Breast epithelium (tissue), 4 donors: ENCODE measurements at places on chromosomes 3 and 15.

GRCh38 chr3:113753376-113753985, 6.6 kb downstream of the ATP6V1A start:
- no peak for DNase-seq

DNA sequence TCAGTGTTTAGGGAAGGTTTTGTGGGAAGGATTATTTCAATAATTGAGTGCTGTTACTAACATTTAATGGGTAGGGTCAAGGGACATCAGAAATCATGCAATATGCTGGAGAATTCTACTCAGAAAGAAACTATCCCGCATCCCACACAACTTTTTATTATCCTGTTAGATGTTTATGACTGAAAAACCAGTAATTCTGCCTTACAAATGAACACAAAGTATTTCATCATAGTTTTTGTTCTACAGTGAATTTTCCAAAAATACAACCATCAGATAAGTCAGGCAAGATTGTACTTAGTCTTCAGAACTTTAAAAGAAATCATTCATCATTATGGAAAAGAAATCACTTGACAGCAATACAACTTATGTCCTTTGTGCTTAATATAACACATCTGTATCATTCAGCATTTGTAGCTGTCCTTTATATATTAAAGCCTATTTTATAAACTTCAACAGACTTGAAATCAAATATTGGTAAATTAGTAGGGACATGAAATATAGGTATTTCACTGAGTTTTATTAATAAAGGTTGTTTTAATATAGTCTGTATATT, 61.9 kb downstream of the TRPM7 start:
- DNase-seq: no peak

DNA sequence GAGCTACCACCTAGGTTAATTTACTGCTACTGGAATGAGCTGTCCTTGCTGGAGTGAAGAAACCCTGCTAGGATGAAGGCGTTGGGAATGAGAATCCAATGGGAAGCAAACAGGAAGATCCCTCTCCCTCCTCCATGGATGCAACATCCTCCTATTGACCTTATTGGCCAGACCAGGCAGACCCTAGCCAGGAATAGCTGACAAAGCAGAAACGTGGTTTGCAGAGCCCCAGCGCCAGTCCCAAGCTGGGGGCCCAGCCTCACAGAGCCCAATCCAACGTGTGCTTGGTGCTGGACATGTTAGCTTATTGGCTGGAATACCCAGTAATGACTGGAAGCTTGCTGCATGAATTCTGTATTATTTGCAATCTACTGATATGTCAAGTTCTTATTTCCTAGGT, 273.1 kb downstream of the LRTM1 start:
- no peak for DNase-seq

- DNase-seq: no peak
Measured at GRCh38 chr3:1870738-1871137, 227.9 kb upstream of the CNTN4 start.

DNA sequence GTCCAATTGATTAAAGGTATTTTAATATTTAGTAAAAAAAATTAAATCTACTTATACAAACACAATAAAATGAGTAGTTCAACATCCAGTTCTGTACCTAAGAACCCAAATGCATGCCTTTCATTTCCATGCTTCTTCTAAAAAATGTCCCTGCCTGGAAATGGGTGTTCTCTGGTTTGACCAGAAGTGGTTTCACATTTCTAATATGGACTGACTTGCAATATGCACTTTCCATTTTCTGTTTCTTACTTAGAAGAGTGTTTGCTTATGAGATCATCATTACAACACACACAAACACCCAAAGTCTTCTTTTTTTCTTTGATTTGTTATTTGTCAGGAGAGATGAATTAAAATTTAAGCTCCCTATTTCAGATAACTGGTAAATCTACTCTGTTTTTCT, 879.6 kb downstream of the AGBL1 start:
- no peak for DNase-seq

DNA sequence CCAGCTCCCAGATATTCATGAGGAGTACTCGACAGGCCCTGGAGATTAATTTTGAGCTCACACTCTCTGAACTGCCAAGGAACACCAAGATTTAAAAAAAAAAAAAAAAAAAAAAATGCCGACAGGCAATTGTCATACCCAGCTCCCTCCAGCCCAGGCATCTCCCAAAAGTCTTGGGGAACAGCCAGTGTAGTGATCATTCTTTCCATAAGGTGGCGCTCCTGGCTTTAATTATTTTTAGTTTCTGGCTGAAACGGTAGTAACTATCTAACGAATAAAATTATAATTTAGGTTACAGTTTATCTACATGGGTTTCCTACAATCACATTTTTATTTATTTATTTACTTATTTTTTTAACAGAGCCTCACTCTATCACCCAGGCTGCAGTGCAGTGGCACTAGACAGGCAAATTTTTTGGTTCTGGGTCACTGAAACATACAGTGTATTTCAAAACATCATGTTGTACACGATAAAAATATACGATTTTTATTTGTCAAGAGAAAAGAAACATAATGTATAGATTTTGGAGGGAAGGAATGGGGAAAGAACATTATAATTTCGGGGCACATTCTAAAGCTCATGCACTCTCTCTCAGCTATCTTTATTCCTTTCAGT, 157.3 kb downstream of the ADAMTS9 start:
- peak; percentile 77 for DNase-seq

- peak; percentile 19 for DNase-seq
Measured at GRCh38 chr3:129122412-129123011, 908 bp upstream of the RAB43 start.

GRCh38 chr3:9201266-9201665, 48.2 kb downstream of the SRGAP3 start:
- DNase-seq: no peak

GRCh38 chr3:71926262-71926600, 141.3 kb upstream of the PROK2 start:
- DNase-seq: peak; percentile 42

DNA sequence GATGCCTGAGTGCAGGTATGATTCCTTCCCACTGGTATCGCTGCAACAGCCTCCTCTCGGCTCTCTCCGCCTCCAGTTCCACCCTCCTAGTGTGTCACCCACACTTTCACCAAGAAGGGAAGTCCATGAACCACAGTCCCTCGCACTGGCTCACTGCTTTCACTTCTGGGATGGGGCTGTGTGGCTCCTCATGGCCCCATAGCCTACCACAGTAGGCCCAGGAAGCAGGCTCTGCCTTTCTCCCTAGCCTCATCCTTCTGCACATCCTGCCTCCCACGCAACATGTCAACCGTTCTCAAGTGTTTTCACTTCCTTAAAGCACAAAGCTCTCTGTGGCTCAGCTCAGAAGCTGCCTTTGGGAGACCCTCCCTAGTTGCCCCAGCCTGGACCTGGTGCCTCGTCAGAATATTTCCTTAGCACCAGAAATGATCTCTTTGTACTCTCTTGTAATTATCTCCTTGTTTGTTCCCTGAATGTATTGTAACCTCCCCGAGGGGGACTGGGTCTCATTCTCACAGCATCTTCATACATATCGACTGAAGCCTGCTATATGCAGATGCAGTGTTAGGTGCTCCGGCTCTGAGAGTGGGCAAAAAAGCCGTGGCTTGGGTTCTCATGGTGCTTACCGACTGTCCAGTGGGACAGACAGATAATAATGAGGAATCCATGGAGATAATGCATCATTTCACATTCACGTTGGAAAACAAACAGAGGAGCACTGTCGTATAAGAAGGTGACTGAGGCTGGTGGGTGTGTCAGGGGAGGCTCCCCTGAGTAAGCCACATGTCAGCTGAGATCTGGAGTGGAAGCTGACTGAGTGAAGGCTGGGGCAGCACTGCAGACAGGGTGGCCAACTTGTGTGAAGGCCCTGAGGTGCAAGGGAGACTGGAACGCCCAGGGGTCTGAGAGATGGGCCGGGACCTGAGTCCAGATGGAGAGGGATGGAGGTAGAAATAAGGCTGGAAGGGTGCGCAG, 107.1 kb downstream of the DGKG start:
- DNase-seq: no peak

GRCh38 chr3:68876112-68876713, 56.1 kb downstream of the TAFA4 start:
- DNase-seq: no peak

GRCh38 chr3:153595186-153595815, 433.3 kb downstream of the RAP2B start:
- DNase-seq: no peak

DNA sequence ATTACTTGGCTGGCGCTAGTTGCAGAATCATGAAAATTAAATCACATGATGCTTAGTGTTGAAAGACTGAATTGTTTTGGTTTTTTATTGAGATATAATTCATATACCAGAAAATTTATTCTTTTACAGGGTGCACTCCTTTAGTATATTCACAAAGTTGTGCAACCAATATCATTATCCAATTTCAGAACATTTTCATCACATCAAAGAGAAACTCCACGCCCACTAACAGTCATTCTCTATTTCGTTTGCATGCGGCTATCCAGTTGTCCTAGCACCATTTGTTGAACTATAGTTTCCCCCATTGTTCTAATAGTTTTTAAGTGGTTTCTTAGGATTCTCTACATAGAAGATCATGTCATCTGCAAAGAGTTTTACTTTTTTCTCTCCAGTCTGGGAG, 3.7 kb downstream of the EHD4 start:
- DNase-seq: no peak

DNA sequence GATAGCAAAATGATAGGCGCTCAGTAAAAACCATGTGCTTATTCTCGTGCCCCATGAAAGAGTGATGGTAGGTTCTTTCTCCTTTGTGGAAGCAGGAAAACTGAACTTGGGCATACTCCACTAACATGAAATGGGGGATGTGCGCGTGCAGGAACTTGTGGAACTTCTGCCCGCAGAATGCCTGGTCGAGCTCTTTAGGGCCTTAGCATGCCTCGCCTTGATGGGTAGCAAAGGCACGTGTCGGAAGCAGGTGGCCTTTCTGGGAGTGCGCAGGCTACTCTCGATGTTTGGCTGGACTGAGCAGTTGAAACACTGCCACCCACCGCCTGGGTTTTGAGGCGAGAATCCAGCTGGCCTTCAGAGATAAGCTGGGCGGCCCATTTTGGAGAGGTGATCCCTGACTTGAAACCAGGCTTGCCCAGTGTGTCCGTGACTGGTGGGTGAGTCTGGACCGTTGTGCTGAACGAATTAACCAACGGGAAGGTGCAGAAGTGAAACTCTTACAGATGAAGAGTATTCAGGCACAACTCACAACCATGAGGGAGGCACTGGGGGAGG, 842 bp downstream of the PCCB start:
- DNase-seq: no peak

GRCh38 chr3:116591236-116591635, 118.3 kb upstream of the TUSC7 start:
- no peak for DNase-seq

GRCh38 chr15:57893040-57893439, 172.5 kb downstream of the ALDH1A2 start:
- DNase-seq: no peak

DNA sequence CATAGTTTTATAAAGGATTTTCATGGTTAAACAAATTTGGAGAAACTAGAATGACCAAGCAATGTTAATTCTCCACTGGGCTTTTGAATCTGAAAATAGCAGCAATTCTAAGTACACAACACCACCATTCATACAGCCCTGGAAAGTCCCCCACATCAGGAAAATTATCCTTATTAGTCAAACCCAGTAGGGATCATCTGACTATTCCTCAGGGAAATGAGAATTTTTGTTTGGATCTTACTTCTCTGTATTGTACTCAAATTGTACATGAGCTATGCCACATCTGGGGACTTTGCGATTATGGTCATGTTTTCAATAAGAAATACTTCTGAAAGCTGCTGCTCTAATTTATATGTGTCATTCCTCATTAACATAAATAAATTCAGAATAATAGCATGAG, 46.0 kb downstream of the RARB start:
- DNase-seq: no peak

DNA sequence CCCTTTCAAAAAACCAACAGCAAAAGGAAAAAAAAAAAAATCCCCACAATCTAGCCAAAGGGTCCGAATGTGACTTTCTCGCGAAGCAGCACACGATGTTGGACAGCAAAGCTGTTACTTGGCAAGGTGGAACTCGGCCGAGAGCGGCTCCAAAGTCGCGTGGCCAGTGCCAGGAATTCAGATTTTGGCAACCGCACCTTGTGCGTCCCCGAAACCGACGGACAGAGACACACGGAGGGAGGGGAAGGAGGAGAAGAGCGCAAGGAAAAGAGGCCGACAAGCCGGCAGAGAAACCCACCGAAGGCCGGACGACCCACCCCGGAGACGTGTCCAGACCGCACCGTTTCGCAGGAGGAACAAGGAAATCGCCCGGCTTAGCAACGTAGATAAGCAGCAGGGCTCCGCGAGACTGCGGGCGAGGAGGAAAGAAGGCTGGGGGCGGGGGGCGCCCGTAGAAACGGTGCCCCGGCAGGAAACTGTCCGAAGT, 517.3 kb downstream of the MECOM start:
- DNase-seq: no peak
